CD8-positive, alpha-beta T cell (primary cell): ENCODE measurements at places on chromosomes 4 and X.

GRCh38 chr4:152050106-152050505, 289.3 kb upstream of the GATB start:
- no peak for DNase-seq

DNA sequence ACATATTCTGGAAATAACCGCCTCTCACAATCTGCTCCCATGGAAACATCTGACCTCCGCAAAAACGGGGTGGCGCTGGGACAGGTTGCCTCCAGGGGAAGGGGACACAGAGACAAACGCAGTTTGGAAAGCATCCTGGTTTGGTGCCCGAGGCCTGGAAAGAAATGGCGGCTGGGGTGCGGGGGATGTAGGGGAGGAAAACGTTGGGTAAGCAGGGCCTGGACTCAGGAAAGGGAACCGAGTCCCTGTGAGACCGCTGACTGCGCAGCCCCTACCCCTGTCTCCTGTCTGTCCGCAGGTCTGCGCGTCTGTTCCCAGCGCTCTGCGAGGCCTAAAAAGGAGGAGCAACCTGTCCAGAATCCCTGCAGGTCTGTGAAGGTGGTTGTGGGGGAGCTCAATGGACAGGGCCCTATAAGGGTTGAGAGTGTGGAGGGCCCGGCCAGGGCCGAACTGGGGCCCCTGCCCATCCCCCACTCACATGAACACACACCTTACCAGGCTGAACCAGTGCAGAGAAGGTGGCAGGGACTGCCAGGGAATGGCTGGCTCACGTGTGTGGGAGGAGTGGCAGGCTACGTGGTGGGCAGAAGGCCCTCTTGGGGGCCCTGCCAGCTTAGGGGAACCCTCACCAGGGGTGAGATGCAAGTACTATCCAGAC, 672 bp downstream of the TCEAL3 start:
- DNase-seq: no peak

GRCh38 chr4:100979736-100980135, 367.6 kb downstream of the PPP3CA start:
- no peak for DNase-seq

DNA sequence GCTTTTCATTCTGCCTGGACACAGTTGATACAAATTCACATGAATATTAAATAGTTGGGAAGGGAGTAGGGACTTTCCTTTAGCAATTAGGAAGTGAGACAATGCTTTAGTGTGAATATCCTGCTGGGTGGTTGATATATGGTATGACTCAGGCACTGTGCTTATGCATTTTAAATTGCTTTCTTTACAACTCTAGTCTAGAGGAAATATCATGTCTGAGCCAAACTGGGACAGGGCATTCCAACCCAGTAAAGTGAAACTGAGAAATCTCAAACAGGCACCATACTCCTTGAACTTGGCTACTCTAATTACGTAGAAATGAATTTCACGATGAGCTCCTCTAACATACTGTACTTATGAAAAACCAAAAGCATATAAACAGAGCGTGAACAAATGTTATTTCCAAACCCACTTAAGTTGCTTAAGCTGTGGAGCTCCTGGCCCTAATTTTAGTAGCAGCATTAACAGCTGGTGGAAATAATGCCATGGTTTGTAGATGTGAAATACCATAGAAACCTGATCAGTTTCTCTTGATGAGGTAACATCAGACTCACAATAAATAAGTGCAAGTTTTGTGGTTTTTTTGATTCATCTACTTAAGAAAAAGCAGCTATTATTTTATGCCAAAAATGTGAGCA, 242.9 kb upstream of the GK2 start:
- DNase-seq: no peak

GRCh38 chr4:38982361-38983095, 49.7 kb downstream of the TMEM156 start:
- DNase-seq: no peak

GRCh38 chr4:104596189-104596588, 101.5 kb upstream of the CXXC4 start:
- no peak for DNase-seq
